ENCODE measurements at places on chromosomes 16 and 17. TPM values are rescaled to one million over a fixed set of nuclear protein-coding genes. Genes with fewer than 3 reads are reported as not detected.

Gene TGFB1I1
- not detected for total RNA-seq

Gene CCL15
- total RNA-seq, result not detected

Gene YPEL3
- total RNA-seq, result 30.7 TPM

GRCh38 chr17:74250324-74250995 is 23.6 kb upstream of the DNAI2 start:
- peaks cover 18% of the 10 kb centered on the region for H3K4me1 ChIP-seq
- no peak overlapping the region for H3K27ac ChIP-seq
- no peaks in the 10 kb centered on the region for H3K36me3 ChIP-seq
- no peak overlapping the region for H3K4me3 ChIP-seq
- DNase-seq, result no peak
- no peaks in the 10 kb centered on the region for H3K27me3 ChIP-seq
